ENCODE measurements at places on chromosomes 6 and 20.

- DNase-seq, result no peak
Measured at GRCh38 chr6:113317442-113317841, 539.7 kb upstream of the MARCKS start.

- no peak for DNase-seq
Measured at GRCh38 chr6:54244430-54244829, 63.8 kb upstream of the TINAG start.

- no peak for DNase-seq
Measured at GRCh38 chr20:53767206-53767930, 173.7 kb upstream of the ZNF217 start.

DNA sequence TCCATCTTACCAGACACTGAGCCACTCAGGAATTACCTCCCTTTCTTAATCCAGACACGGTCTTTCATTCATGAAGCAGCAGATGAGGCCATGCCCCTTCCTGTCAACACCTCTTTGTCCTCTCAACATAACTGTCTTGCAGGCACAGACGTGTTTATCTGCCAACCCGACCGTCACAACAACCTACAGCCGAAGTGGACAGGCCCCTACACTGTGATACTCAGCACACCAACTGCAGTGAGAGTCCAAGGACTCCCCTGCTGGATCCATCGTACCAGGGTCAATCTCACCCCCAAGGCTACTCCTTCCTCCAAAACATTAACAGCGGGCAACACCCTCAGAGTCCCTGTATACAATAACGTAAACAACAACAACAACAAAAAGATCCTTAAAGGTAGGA is 30.6 kb upstream of the ULBP3 start:
- no peak for DNase-seq

DNA sequence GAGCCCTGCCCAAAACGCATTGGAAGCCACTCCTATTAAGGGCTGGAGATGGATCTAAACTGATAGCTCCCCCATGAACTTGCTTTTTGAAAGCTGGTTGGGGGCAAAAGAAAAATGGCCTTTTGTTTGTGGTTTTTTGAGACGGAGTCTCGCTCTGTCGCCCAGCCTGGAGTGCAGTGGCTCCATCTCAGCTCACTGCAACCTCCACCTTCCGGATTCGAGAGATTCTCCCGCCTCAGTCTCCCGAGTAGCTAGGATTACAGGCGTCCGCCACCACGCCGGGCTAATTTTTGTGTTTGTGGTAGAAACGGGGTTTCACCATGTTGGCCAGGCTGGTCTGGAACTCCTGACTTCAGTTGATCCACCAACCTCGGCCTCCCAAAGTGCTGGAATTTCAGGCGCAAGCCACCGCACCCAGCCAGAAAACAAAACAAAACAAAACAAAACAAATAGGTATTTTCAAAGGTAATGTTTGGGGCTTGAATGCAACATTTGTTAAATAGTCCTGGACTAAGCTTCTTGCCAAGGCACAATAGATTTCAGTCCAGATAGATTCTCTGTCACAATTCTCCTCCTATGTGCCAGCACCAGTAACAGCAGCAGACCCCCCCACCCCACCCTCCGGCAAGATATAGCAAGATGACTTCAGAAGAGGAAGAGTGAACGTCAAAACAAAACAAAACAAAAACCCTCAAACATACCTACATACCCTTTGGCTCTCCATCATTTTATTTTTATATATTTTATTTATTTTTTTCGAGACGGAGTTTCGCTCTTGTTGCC is 26.5 kb upstream of the ABT1 start:
- no peak for DNase-seq

- no peak for DNase-seq
Measured at GRCh38 chr6:82033631-82034211, 213.8 kb downstream of the IBTK start.

GRCh38 chr6:107658920-107659865 is 164.9 kb downstream of the SCML4 start:
- DNase-seq, result no peak

DNA sequence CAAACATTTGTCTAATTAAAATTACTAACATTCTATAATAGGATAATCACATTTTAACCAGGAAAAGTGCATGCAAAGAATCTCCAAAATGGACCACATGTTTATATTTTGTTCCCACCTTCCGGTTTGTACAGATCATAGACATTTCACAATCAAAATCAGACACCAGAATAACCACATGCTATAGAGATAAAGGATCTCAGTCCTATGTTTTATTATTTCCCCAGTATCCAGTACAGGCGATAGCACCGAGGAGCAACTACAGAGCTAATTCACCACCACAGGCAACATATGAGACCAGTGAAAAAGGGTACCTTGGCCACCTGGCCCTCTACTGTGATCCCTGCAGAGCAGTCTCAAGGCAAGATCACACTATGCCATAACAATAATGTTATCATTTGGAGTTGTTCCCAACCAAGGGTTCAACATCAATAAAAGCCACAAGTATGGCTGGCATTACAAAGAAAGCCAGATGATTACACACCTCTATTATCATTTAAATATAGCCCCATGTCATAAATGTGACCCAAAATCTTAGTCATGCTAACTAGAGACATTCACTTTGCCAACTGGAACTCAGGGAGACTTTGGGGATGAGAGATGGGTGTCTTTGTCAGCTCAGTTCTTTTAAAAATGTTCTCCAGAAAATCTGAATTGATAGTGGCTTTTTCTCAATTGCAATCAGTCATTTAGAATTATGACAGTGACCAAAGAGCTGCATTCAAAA is 46.7 kb downstream of the RALGAPA2 start:
- DNase-seq, result no peak

DNA sequence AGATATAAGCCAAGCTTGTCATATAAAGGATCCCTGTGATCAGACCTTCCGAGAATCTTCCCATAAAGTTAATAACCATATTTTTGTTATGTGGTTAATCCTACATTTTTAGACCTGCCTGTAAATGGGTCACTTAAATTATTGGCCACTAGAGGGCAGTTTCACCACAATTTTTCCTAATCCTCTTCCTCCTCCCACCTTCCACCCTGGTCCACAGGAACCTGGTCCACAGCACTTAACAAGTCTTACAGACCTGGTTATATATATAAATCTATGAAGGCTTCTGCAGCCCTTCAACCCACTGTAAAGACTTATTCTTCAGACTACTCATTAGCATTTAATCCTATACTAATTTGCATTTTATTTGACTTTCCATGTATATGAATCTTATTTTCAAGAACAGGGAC is 28.3 kb downstream of the MRS2 start:
- no peak for DNase-seq

DNA sequence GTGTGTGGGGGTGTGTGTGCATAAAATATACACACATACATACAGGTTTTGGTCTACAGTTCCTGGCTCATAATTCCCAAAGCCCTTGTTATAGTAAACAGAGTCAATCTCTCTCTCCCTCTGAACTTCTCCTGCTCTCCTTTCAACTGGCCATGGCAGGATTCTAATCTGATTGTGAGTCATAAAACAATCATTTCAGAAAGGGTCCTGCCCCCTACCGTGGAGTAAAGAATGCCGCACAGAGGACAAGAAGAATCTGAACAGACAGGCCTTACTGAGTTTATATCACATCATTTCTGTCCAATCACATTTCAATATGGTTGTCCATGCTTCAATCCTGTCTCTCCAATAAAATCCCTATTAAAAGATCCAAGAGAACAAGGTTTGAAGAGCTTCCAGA is 416.9 kb downstream of the FRK start:
- DNase-seq, result no peak

DNA sequence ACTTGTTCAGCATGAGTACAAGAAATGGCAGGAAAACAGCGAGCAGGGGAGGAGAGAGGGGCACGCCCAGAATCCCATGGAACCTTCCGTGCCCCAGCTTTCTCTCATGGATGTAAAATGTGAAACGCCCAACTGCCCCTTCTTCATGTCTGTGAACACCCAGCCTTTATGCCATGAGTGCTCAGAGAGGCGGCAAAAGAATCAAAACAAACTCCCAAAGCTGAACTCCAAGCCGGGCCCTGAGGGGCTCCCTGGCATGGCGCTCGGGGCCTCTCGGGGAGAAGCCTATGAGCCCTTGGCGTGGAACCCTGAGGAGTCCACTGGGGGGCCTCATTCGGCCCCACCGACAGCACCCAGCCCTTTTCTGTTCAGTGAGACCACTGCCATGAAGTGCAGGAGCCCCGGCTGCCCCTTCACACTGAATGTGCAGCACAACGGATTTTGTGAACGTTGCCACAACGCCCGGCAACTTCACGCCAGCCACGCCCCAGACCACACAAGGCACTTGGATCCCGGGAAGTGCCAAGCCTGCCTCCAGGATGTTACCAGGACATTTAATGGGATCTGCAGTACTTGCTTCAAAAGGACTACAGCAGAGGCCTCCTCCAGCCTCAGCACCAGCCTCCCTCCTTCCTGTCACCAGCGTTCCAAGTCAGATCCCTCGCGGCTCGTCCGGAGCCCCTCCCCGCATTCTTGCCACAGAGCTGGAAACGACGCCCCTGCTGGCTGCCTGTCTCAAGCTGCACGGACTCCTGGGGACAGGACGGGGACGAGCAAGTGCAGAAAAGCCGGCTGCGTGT is 11.6 kb downstream of the TNFAIP3 start:
- DNase-seq, result no peak

DNA sequence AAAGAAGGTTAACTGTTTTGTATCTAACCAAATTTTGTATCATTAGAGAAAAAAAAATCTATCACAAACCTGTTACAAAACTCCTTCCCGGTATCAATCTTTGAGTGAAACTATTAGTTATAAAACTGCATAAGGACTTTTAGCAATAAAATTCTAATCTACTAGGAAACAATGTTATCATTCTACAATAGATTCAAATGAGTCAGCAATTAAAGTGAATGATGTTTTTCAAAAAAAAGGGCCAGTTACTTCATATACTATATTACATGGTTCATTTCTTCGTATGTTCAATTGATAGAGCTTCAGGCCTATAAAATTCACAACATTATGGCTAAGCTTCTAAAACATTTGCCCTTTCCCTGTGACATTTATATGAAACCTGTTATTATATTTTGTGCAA is 15.6 kb downstream of the ASCC3 start:
- DNase-seq, result no peak

GRCh38 chr6:135853227-135853626 is 1.7 kb downstream of the PDE7B start:
- DNase-seq, result no peak

DNA sequence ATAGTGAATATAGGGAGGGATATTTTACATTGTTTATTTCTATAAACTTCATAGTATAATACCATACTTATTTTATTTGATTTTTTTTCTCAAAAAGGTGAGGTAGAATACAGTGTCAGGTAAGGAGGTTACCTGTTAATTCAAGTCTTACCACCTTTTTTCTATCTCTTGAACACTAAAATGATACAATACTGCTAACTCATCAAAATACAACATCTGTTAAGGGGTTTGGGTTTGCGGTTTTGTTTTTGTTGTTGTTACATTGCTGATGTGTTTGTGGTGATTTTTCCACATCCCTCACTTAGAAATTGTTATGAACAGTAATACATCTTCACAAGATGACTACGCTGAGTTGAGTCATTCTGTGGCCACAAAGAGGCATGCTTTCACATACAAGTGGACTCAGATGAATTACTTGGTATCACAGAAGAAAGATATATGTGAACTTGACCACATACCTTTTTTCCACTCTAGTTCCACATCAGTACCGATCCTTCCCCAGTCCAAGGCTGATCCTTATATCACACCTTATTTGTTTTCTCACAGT is 139.4 kb upstream of the ID4 start:
- DNase-seq, result no peak

All from stimulated activated CD4-positive, alpha-beta T cell treated with anti-CD3 and anti-CD28 coated beads, TNF-alpha, amount 100 ng/mL, for 4 hours (primary cell).